ENCODE measurements at places on chromosomes 3 and 15.

DNA sequence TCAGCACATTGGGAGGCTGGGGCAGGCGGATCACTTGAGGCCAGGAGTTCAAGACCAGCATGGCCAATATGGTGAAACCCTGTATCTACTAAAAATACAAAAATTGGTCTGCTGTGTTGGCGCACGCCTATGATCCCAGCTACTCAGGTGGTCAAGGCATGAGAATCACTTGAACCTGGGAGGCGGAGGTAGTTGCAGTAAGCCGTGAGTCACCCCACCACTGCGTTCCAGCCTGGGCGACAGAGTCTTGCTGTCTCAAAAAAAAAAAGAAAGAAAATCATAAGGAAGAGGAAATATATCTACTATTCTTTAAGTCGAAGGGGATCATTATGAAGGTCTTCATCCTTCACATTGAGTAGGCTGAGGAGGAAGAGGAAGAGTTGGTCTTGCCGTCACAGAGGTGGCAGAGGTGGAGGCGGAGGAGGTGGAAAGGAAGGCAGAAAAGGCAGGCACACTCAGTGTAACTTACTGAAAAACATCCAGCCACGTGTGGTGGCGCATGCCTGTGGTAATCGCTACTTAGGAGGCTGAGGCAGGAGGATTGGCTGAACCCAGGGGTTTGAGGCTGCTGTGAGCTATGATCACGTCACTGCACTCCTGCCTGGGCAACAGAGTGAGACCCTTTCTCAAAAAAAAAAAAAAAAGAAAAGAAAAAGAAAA is 14.2 kb downstream of the CSK start:
- no peak for DNase-seq
- H3K4me1 ChIP-seq: no peaks in the 10 kb centered on the region
- H3K27me3 ChIP-seq: no peaks in the 10 kb centered on the region

DNA sequence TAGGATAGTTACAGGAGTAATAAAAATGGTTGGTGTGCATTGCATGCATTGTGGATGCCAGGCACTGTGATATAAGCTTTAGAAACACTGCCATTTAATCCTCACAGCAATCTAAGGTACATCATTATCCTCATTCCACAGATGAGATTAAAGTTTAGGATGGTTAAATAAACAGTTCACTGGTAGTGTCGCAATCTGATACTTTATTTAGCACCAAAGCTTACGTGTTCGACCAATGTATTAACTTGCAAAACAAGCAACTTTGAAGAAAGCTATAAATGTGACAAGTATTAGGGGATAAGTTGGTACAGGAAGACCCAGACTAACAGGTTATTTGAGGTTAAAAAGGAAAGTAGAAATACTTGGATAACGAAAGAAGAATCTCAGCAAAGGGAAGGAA is 150.5 kb upstream of the ZNF385D start:
- DNase-seq: no peak
- H3K4me1 ChIP-seq: no peaks in the 10 kb centered on the region
- no peak overlapping the region for H3K4me3 ChIP-seq

- DNase-seq: no peak
- H3K27me3 ChIP-seq: no peaks in the 10 kb centered on the region
- H3K27ac ChIP-seq: no peak overlapping the region
- no peaks in the 10 kb centered on the region for H3K36me3 ChIP-seq
Measured at GRCh38 chr15:60814062-60814461, 335.1 kb upstream of the ICE2 start.

- peaks cover 67% of the 10 kb centered on the region for H3K4me1 ChIP-seq
- no peak for DNase-seq
- H3K27me3 ChIP-seq: no peaks in the 10 kb centered on the region
- peak overlapping the region; percentile 83 for H3K27ac ChIP-seq
Measured at GRCh38 chr15:51195459-51195858, 100.8 kb upstream of the TNFAIP8L3 start.

GRCh38 chr3:128173849-128174248 is 20.6 kb downstream of the EEFSEC start:
- no peaks in the 10 kb centered on the region for H3K27me3 ChIP-seq
- no peak for DNase-seq
- no peak overlapping the region for H3K27ac ChIP-seq
- H3K36me3 ChIP-seq: no peaks in the 10 kb centered on the region

DNA sequence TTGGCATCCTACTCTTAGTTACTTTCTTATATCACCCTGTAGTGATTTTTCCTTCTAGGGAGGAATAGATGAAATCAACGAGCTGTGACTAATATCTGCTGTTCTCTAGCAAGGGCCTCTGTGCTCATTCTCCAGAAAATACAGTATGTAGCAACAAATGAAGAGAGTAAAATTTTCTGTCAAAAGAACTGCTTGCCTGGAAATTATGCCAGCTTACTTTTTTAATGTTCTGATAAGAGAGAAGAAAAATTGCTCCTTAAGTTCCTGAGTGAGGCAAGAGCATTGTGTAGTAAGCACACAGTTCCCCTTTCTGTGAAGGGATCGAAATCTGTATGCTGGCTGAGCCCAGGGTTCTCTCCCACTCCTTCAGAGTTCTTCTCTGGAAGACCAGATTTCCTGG is 51.4 kb upstream of the GK5 start:
- no peaks in the 10 kb centered on the region for H3K36me3 ChIP-seq
- H3K4me1 ChIP-seq: no peaks in the 10 kb centered on the region
- no peaks in the 10 kb centered on the region for H3K27me3 ChIP-seq
- no peak for DNase-seq
- no peak overlapping the region for H3K27ac ChIP-seq

- no peaks in the 10 kb centered on the region for H3K27me3 ChIP-seq
- no peak overlapping the region for H3K4me3 ChIP-seq
- H3K36me3 ChIP-seq: no peaks in the 10 kb centered on the region
- no peak overlapping the region for H3K27ac ChIP-seq
- no peaks in the 10 kb centered on the region for H3K4me1 ChIP-seq
Measured at GRCh38 chr15:101479851-101480612, 9.5 kb downstream of the PCSK6 start.

GRCh38 chr3:144915202-144915601 is 943.6 kb downstream of the DIPK2A start:
- no peak overlapping the region for H3K4me3 ChIP-seq
- no peaks in the 10 kb centered on the region for H3K36me3 ChIP-seq
- DNase-seq: no peak
- no peaks in the 10 kb centered on the region for H3K27me3 ChIP-seq
- no peaks in the 10 kb centered on the region for H3K4me1 ChIP-seq
- H3K27ac ChIP-seq: no peak overlapping the region

GRCh38 chr3:168612671-168613070 is 516.9 kb upstream of the GOLIM4 start:
- H3K4me1 ChIP-seq: no peaks in the 10 kb centered on the region
- H3K36me3 ChIP-seq: no peaks in the 10 kb centered on the region
- H3K27ac ChIP-seq: no peak overlapping the region
- H3K27me3 ChIP-seq: no peaks in the 10 kb centered on the region
- no peak for DNase-seq

DNA sequence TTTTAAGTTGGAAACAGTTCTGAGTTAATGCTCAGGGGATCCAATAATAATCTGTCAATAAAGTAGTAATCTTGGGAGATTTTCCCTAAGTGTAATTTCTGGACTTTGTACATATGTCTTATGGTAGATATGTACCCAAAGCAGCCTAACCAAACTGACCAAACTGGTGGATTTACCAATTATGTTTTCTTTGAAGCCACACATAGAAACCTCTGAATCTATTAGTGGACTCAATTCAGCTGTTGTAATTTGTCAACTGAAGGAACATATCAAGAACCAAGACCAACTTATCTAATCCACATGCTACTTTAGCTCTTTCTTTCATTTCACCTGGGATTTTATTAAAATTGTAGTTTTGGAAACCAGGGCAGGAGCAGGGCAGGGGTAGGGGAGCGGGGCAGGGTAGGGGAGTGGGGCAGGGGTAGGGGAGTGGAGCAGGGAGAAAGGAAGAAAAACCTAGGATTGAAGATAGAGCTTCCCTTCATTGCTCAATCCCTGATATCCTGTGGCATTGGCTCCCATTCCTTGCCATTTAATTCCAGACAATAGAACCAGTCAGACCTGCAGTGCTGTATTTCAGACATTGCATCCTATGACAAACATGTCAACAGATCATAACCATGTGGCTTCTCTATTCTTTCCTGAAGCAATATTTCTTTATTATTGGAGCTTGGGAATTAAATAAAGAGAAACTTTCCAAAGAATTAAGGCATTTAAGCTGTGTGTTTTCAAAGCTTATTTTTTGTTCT is 101.8 kb downstream of the NFKBIZ start:
- DNase-seq: no peak
- no peaks in the 10 kb centered on the region for H3K27me3 ChIP-seq
- H3K4me1 ChIP-seq: peaks cover 19% of the 10 kb centered on the region
- H3K36me3 ChIP-seq: no peaks in the 10 kb centered on the region

DNA sequence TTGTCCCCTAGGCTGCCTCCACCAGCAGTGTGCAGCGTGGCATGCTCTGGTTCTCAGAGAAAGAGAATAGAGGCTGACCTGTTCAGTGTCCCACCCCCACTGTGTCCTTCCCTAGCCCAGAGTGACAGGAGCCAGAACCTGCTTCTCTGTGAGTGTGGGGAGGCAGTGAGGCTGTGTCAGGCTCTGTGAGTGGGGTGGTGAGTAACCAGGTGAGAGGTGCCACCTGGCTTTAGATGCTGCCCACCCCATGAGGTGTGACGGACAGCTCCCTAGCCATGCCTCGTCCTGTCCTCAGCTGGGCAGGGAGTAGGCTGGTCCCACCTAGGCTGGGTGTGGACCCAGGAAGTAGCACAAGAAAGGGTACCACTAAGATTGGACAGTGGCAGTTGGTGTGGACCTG is 6.3 kb downstream of the TEX264 start:
- no peaks in the 10 kb centered on the region for H3K4me1 ChIP-seq
- H3K27ac ChIP-seq: no peak overlapping the region
- peaks cover 68% of the 10 kb centered on the region for H3K36me3 ChIP-seq

DNA sequence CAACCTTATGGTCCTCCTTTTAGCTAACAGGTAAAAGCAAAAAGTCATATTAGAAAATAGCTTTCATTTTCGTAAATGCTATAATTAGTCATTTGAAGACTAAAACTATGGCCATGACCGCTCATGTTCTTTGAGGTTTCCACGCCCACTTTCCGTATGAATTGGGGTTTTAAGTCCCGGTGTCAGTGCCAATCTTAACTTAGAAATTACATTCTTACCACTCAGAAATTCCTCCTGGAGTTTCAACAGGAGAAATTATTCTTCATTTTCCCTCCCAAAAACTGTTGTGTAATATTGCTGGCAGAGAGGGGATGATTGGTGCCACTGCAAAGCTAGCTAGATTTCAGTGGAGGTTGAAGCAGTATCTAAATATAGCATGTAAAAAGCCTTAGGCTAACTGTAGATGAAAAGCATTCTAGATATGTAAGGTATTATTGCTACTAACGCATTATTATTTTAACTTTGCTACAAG is 71.0 kb upstream of the MDFIC2 start:
- no peaks in the 10 kb centered on the region for H3K36me3 ChIP-seq
- H3K27me3 ChIP-seq: no peaks in the 10 kb centered on the region
- H3K4me3 ChIP-seq: no peak overlapping the region
- H3K4me1 ChIP-seq: peaks cover 3% of the 10 kb centered on the region
- DNase-seq: no peak

GRCh38 chr3:136193278-136194054 is 2.7 kb downstream of the MSL2 start:
- H3K27me3 ChIP-seq: no peaks in the 10 kb centered on the region
- peak overlapping the region; percentile 100 for H3K27ac ChIP-seq
- DNase-seq: no peak
- H3K36me3 ChIP-seq: no peaks in the 10 kb centered on the region

DNA sequence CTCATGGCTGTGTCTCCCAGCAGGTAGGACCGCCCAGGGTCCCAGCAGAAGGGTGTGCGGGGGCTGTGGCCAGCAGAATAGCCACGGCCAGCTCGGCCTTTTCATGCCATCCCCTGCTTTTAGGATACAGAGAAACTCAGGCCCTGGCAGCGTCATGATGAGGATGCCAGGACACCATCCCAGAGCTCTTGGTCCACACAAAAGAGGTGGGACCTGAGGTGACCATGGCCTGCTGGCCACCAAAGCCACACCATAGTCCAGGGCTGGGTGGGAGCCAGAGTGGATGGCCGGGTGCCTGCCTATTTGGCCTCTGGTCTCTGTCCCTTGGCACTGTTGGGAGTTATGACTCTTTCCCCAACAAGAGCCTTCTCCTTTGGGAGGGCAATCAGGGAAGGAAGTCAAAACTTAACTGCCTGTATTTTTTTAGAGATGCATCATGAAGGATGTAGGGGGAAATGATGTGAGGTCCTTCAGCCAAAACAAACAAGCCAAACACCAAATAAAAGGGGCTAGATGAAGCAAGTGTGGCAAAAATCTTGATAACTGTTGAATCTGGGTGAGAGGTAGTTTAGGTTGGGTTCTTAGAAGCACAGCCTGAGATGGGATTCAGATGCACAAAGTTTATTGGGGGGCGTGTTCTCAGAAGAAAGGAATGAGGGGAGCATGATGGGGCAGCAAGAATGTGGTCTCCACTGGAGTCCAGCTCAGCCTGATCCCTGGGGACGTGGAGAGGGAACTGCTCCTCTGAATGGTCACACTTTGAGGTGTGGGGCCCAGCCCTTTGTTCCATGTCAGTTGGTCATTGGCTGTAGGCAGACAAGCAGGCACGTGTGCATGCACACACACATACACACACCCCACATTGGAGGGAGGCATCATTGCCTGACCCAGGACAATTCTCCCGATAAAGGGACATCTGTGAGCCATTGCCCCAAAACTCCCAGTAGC is 33.2 kb downstream of the SMAD6 start:
- H3K36me3 ChIP-seq: no peaks in the 10 kb centered on the region
- DNase-seq: peak; percentile 81
- peak overlapping the region; percentile 71 for H3K27ac ChIP-seq
- H3K4me1 ChIP-seq: peaks cover 50% of the 10 kb centered on the region

- DNase-seq: no peak
- H3K27me3 ChIP-seq: no peaks in the 10 kb centered on the region
- H3K4me3 ChIP-seq: no peak overlapping the region
- no peaks in the 10 kb centered on the region for H3K4me1 ChIP-seq
- no peak overlapping the region for H3K27ac ChIP-seq
- no peaks in the 10 kb centered on the region for H3K36me3 ChIP-seq
Measured at GRCh38 chr15:39115379-39116057, 465.4 kb upstream of the THBS1 start.

DNA sequence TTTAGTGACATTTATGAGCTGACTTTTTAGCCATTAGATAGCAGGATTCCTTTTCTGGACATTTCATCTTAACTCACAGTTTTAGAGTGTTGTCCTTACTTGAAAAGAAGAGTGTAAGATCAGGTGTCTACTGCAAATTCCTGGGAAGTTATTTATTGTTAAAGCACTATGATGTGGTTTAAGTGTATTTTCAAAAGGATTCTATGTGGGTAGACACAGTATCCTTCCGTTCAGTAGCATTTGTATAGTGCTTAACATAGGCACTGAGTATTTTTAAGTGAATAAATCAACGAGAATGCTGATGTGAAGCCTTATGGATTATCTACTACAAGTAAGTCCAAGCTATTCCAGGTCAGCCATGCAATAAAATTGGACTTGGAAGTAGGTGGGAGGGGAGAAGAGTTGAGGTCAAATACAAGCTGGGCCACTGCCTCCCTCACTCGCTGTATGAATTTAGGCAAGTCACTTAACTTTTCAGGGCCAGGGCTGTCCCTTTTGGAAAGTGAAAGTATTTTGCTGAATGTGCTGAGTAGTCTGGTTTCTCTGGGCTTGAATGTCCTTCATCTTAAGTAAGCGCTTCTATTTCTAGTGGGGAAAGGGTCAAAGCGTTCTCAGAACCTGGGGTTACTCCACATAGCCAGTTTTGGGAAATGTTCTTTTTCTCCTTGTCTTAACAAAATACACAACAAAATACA is 48.6 kb downstream of the GAP43 start:
- H3K27me3 ChIP-seq: no peaks in the 10 kb centered on the region
- H3K36me3 ChIP-seq: no peaks in the 10 kb centered on the region
- H3K4me1 ChIP-seq: no peaks in the 10 kb centered on the region
- peak overlapping the region; percentile 3 for H3K27ac ChIP-seq
- no peak overlapping the region for H3K4me3 ChIP-seq

All from tibial artery (tissue), 4 donors.